ENCODE measurements at places on chromosomes 7 and 10.

DNA sequence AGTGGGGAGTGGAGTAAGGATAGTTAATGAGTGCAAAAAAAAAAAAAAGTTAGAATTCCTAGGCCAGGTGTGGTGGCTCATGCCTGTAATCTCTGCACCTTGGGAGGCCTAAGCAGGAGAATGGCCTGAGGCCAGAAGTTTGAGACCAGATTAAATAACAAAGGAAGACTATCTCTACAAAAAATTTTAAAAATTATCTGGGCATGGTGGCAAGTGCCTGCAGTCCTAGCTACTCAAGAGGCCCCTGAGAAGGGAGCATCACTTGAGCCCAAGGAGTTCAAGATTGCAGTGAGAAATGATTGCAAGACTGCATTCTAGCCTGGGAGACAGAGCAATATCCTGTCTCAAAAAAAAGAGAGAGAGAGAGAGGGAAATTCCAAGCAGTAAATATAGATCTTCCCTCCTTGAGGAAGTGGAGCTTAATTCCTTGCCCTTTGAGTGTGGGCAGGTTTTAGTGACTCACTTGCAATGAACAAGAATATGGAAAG is 19.5 kb upstream of the CSTF2T start:
- DNase-seq: no peak

- no peak for DNase-seq
Measured at GRCh38 chr10:62007145-62007544, 105.6 kb downstream of the ARID5B start.

DNA sequence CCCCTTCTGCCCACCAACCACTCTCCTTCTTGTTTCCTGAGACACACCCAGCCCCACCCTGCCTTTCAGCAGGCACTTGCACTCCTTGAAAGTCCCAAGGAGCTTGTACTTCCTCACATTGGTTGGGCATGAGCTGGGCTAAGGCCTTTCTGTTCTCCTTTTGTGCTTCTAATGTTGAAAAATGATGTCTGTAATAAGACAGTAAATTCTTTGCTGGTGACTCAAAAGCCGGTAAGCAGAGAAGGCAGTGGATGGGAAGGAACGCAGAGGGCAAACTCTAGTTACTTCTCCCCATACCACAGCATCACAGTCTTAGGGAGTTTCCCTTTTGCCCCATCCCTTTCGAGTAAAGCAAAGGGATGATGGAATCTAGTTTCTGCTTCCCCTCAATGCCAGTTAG is 185.6 kb downstream of the PLXNA4 start:
- no peak for DNase-seq

GRCh38 chr10:17024461-17024860 is 105.2 kb downstream of the CUBN start:
- DNase-seq: no peak

- DNase-seq: no peak
Measured at GRCh38 chr10:79054203-79055099, 14.3 kb upstream of the ZMIZ1 start.

DNA sequence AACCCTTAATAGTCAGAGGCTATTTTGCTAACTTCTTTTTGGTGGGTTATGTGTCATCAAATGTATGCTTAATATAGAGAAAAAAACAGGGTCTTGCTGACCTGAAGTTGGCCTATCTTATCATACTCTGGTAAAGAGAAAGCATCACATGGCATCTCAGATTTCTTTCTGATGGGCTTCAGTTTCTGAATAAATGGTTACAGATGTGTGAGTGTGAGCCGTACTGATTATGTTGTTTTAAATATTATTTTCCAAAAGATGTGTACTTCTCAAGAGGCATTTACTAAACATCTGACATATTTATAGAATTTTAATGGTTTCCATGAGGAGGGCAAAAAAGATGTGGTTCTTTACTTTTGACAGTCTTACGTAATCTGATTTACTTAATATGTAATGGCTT is 28.4 kb downstream of the BBS9 start:
- no peak for DNase-seq

DNA sequence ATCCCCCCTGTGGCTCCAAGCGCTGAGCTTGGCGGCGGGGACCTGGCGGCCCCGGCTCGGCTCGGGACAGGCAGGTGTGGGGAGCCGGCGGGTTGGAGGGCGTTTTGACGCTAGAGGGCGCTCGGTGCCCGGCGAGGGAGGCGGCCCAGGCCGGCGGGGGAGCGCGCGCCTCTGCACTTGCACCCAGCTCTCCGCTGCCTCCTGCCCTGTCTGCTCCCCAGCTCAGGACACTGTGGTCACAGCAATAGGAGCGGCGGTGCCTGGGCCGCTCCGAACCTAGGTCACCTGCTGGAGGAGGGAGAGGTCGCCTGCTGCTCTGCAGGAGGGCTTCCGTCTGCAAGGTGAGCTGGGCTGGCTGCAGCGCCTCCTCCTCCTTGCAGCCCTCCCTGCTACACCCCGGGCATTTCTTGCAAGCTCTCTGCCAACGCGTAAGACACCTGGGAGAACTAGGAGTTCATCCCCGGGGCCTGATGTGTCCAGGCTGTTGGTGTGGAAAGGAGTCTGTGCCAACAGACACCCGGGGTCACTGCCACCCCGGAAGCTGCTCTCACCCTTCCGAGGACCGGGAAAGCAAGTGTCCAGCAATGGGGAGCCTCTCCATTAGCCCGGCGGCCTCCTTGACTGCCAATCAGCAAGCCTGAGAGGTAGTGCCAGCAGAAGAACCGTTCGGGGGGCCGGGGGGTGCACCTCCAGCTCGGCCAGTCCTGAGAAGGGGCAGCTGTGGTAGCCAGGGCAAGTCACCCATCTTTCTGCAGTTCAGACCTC is 620.4 kb downstream of the GALNT17 start:
- DNase-seq: peak; percentile 5

- no peak for DNase-seq
Measured at GRCh38 chr7:92698237-92698841, 108.1 kb upstream of the FAM133B start.

- DNase-seq: no peak
Measured at GRCh38 chr7:16908561-16908960, 26.8 kb upstream of the AGR3 start.
